ENCODE measurements at places on chromosomes 3 and 15. TPM values are rescaled to one million over a fixed set of nuclear protein-coding genes. Genes with fewer than 3 reads are reported as not detected.

DNA sequence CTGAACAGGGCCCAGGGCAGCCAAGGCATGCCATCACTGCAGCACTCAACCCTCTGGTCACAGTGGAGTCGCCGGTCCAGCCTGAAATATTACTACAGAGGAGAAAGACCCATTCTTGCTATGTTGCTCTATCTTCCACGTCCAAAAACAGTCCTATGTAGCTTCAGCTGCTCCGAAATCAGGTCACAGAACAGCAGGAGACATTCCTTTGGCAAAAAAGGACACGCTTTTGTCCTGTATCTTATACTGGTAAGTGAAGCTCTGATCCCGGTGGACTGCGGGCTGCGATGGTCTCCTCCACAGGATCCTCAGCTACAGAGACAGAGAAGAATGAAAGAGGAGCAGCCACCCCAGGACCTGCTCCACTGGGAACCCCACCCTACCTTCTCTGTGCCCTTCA is 17.6 kb downstream of the ELP6 start:
- H3K36me3 ChIP-seq: peaks cover 28% of the 10 kb centered on the region
- no peaks in the 10 kb centered on the region for H3K27me3 ChIP-seq
- no peak overlapping the region for H3K4me3 ChIP-seq
- no peak for DNase-seq
- H3K4me1 ChIP-seq: no peaks in the 10 kb centered on the region

DNA sequence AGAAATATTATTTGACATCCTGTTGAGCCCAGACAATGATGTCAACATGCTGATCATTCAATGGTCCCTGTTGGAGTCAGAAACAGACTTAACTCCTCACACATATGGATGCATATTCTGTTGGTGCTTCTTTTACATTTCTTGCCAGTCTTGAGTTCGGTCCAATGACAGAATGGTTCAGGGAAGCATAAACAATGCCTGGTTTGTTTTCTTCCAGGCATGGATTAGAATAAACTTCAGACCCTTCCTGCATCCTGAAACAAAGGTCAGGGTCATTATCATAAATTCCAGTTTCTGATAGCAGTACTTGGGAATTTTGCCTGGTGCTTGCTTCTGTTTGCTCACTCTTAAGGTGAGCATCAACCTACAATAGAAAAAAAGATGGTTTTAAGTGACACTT is 33.3 kb downstream of the BTLA start:
- no peak overlapping the region for H3K27ac ChIP-seq
- no peak overlapping the region for H3K4me3 ChIP-seq
- peaks cover 2% of the 10 kb centered on the region for H3K4me1 ChIP-seq
- H3K36me3 ChIP-seq: no peaks in the 10 kb centered on the region

DNA sequence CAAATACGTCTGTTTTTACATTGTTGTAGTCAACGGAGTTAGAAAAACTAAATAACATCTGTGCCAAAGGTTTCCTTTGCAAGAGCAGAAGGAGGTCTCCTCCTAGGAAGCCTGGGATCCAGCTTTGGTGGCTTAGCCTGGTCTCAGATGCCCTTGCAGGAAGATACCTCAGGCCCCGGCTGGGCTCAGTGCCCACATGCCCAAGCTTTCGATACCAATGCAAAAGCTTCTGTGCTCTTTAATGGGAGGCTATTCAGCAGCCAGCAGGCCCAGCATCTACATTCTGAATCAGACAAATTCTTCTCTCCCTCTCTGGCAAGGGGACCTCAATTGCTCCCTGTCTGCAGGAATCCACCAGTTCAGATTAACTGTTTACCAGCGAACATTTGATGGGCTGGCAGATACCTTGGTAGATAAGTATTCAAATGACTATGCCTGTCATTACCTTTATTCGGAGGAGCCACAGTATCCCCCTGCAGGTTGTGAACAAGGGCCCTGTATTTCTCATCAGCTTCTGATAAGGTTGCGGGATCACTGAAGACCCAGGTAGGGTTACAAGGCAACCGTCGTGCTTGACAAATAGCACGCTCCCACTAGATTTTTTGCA is 180.1 kb upstream of the KBTBD8 start:
- H3K36me3 ChIP-seq: no peaks in the 10 kb centered on the region
- no peaks in the 10 kb centered on the region for H3K4me1 ChIP-seq
- H3K27me3 ChIP-seq: no peaks in the 10 kb centered on the region
- no peak overlapping the region for H3K27ac ChIP-seq
- no peak overlapping the region for H3K4me3 ChIP-seq

DNA sequence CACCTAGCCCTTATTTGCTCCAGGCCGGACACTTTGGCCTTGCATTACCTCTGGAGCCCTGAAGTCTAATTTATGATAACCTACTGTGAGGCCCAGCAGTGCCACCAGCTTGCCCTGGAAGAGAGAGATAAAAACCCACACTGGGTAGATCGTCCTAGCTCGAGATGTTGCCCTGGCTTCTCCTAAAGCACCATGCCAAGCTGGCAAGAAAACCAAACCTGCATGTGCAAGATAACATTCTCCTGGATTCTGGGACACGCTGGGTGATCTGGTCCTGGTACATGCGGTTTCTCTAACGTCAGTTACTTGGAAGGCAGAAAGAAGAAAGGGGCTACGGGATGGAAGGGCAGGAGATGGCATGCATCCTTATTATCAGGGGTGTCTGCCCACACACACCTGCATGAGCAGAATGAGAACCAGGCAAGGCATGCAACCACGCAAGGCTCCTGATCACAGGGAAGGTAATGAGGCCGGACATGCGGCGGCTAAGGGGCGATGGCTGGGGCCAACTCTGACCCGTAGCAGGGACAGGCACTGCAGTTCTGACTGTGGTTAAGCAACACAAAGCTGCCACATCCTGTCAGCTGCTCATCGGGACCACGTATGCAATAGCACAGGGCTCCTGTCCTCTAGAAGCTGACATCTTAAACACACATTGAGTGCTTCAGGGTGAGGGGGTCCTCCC is 73.0 kb downstream of the OXNAD1 start:
- H3K27ac ChIP-seq: no peak overlapping the region
- DNase-seq: peak; percentile 38
- no peaks in the 10 kb centered on the region for H3K36me3 ChIP-seq
- no peak overlapping the region for H3K4me3 ChIP-seq

USP50 gene
- 0.34 TPM for total RNA-seq

Data from lung (tissue), 17 donors.